ENCODE measurements at places on chromosomes 6 and 20.

DNA sequence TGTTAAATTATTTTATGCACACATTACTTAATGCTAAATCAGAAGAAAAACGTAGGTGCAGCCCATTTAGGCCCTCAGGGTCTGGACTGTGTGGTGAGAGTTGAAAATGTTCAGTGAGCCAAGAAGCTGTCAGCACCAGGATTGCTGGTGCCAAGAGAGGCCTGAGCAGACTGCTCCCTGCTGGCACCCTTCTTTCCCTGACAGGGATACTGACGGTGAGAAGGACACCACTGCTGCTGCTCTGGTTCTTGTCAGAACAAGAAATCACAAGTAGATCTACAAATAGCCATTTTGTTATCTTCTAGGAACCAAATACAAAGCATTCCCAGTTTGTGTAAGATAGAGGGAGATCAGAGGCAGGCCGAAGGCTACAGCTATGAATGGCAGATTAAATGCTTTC is 48.7 kb upstream of the CRISP1 start:
- no peak for DNase-seq

GRCh38 chr6:36788768-36789167 is 50.5 kb downstream of the CPNE5 start:
- no peak for DNase-seq

DNA sequence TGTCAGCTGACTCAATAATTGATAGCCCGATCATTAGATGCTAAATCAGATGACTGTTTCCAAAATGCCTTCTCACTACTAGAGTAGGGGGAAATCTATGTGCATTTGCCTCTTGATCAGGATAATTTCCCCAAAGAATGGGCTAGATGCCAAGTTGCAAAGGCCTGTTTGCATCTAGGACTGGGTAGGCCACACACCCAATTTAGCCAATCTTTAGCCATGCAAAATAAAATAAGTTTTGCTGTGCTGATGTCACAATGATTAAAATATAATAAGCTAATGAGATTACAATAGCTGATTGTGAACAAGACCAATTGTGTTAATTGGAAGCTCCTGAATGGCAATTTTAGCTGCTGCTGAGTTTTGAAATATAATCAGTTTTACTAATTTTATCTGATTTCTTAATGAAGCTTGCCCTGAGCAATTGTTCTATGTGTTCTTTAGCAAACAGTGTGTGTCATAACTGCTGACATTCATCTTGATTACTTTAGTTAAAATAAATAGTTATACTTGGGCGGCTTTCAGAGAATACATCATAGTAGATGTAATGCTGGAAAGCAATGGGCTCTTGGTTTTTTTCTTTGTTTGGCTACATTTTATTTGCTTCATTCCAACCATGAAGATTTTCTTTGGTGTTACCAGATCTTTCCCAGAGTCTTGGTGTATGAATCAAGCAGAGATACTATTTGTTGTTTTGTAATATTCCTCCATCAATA is 973.2 kb upstream of the SLC35B3 start:
- DNase-seq, result no peak

DNA sequence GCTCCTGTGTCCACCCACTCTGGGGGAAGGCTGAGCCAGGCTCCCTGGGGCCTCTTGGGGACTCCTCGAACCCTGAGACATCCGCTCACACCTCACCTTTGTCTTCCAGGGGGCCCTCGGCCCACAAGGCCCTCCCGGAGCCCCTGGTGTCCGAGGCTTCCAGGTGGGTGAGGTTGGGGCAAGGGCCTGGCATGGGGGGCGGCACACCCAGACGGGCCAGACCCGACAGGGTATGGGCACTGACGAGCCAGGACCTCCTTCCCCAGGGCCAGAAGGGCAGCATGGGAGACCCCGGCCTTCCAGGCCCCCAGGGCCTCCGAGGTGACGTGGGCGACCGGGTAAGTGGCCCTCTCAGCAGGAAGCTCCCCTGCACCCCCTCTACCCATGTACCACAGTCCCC is 13.4 kb downstream of the COL9A3 start:
- DNase-seq, result peak; percentile 24

DNA sequence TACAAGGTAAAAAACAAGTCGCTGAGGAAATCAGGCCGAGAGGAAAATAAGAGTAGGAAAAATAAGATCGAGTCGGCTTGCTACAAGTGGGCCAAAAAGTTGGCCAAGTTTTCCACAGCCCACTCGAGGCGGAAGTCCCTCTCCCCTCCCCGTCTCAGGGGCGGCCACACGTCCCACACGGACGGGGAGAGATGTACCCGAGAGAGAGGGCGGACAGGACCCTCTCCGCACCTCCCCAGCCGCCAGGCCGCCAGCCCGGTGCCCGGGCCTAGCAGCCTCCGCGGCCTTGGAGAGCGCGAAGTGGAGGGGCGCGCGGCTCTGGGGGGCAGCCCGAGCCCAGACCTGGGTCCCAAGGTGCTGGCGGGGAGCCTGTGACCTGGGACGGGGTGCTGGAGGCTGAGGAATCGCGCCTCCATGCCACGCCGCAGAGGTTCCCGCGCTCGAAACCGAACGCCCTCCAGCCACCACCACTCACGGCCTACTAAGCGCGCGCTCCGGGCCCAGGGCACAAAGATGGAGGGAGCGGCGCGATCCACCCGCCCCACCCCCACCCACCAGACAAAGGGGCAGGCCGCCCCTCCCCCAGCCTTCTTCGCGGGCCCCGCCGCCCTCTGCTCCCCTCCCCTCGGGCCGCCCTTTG is 1.9 kb upstream of the HMGA1 start:
- no peak for DNase-seq

- DNase-seq, result no peak
Observed at GRCh38 chr20:8082989-8083388, 49.1 kb upstream of the PLCB1 start.

DNA sequence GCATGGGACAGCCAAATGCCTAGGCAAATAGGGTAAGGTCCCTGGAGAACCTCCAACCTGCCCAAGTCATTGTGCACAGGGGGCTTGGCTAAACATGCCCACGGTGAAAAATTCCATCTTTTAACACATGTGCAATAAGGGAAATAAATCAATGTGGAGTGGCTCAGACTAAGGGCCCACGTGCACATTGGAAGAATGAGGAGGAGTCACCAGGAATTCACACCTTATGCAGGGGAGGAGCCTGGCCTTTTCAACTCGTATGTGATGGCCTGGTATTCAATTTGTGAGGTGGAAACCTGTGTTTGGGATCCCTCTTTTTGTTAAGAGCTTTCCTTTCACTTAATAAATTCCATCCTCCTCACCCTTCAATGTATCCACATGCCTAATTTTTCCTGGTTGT is 12.6 kb downstream of the C6orf52 start:
- no peak for DNase-seq

GRCh38 chr20:10558635-10559187 is 115.1 kb downstream of the JAG1 start:
- DNase-seq, result no peak

DNA sequence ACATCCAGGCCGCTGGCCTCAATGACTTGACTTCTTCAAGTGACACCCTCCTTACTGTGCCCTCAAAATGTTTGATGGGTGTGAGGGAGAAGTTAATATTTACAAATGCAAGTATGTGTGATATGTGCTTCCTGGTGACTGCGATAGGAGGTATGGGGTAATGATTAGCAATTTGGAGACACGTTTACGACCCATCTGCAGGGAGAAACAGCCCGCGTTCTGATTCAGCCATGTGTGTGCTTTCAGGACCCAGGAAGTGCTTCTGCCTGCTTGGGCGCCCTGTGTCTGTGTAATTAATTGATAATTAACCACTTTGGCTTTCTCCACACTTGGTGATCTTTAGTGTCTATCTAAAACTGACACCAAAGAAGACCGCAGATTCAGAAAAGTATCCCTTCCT is 25.0 kb downstream of the SIRPA start:
- no peak for DNase-seq

Data from CD4-positive, alpha-beta T cell (primary cell).